Occipital lobe (tissue), 3 donors: ENCODE measurements at places on chromosomes 5 and 9.

GRCh38 chr5:55402199-55402598 lies 94.4 kb downstream of the MTREX start:
- DNase-seq = no peak

GRCh38 chr5:171226096-171226754 lies 82.8 kb upstream of the TLX3 start:
- no peak for DNase-seq

GRCh38 chr5:116740771-116741170 lies 166.1 kb upstream of the SEMA6A start:
- no peak for DNase-seq

DNA sequence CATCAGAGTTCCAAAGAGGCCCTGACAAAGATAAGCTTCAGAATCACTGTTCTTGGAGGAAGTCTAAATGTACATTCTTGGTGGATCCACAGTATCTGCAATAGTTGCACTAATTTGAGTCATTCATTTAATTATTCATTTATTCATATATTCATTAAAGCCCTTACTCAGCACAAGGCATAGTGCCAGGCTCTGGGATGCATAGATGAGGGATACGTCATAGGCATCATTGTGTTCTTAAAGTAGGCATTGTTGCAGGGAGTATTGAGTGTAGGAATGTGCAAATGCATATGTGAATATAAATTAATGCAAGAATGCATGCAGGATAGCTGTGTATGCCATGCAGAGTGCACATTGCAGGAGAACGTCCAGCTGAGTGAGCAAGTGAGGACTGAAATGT lies 100.7 kb downstream of the DRD1 start:
- DNase-seq = no peak

DNA sequence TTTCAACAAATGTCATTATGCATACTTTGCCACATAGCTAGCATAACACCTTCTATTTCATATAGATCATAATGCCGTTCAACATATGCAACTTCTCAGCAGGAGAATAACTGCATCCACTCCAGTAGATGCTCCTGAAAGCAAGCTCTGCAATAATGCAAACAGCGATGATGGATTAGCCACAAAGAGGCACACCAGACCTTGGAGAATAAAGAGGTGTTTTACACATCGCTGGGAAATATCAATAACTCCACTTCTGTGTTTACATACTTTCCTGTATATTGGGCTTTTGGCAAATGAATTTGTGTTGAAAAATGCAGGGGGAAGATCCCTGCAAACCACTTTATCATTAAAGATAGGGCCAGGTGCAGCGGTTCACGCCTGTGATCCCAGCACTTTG lies 271.5 kb upstream of the PANK3 start:
- no peak for DNase-seq

GRCh38 chr5:128304088-128304487 lies 220.5 kb downstream of the SLC12A2 start:
- no peak for DNase-seq

GRCh38 chr5:93150311-93151012 lies 430.6 kb downstream of the NR2F1-AS1 start:
- DNase-seq = no peak

DNA sequence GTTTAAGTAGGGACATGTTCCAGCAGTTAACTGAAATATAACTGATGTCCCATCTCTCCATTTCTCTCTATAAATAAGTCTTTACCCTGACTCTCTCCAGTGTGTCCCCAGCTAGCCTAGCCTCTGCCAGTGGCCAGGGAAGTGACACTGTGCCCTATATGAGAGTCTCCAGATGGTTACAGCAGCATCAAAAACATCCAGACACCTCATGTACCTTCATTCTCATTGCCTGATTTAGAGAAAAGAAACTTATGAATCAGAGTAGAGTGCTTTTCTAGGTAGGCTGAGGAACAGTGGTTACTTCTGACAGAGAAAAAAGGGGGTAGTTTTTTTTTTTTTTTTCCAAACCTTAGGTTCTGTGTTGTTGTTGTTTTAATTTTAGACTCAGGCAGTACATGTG lies 148.5 kb downstream of the GNAQ start:
- DNase-seq = no peak

DNA sequence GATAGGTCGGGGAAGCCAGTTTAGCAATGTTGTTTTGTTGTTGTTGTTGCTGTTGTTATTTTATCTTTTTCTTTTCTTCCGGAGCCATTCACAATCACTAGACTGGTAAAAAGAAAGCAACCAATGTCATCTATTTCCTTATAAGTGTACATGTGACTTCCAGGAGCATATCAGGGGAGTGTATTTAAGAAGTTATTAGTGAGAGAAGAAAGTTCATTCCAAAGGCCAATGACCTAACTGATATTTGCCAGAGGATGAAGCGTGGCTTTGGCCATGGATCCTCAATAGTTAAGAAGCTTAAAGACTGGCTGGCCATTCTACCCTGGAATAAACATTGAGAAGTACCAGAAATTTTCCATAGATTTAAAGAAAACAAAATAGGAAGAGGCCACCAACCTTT lies 341.4 kb upstream of the RFX3 start:
- DNase-seq = no peak

GRCh38 chr5:30498972-30499371 lies 694.5 kb upstream of the CDH6 start:
- no peak for DNase-seq

- no peak for DNase-seq
These were observed 32.1 kb upstream of the RICTOR start for GRCh38 chr5:39106322-39106721.

- no peak for DNase-seq
These were observed 36.1 kb upstream of the SSBP2 start for GRCh38 chr5:81786991-81787390.

DNA sequence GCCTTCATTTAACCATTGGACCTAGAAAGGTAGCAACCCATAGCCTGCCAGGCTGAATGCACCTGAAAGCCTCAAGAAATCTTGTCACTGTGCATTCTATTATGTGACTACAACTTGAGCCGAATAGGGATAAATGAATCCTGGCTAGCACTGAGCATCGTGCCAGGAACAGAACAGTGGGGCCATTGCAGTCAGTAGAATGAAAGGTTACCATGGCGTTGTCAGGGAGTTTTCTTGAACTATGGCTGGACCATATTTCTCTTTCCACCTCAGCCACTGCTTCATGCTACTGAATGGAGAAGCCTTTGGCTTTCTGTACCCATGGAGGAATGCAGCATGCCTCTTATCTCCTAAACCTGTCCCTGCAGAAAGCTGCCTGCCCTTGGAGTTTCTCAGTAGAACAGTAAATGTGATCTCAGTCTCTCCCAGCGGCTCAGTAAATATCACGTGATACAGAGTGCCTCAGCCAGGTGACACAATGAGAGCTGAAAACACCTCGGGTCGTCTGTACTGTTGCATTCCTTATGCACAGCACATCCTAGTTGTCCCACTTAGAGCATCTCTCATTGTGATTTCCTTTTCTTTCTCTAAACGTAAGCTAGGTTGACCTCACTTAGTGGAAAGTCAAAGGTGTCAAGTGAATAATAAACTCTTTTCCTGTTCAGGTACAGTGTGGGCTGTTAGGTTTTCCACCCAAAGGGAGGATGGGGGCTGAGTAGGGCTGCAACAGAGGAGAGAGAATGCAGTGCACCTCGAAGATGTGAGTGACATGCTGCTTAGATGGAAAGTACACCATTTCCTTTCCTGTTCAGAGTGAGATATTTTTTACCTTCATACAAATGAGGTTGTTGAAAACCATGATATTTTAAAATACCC lies 115.3 kb downstream of the MACIR start:
- DNase-seq = no peak

DNA sequence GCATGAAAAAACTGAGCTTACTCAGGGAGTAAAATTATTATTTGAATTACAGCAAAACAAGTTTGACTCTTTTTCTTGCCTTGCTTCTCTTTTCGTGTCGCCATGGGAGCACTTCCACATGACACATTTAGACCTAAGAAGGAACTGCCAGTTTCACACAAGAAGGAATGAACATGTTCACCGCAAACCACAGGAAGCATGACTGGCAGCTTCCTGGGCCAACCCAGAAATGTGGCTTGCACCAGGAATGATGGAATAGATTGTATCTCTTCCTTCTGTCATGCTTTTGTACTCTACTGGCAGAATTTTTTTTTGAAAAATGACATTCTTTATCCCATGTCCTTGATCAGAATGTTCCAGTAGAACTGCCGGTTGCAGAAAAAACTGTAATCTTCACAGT lies 32.9 kb upstream of the MAN2A1 start:
- DNase-seq = no peak

- no peak for DNase-seq
These were observed 234.9 kb downstream of the ENC1 start for GRCh38 chr5:74405593-74405992.

DNA sequence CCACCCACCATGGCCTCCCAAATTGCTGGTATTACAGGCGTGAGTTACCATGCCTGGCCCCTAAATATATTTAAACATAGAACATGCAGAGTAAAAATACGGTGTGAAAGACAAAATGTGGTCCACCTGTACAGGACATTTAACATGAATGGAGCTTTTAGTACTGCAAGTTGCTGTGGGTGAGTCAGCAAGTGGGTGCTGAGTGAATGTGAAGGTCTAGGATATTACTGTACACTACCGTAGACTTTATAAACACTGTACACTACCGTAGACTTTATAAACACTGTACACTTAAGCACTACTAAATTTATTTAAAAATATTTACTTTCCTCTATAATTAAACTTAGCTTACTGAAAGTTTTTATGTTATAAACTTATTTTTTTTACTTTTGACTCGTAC lies 317.8 kb downstream of the PRDM9 start:
- DNase-seq = no peak

GRCh38 chr5:171595801-171596231 lies 176.4 kb downstream of the FGF18 start:
- DNase-seq = no peak

GRCh38 chr5:133232011-133232410 lies 180.2 kb downstream of the HSPA4 start:
- no peak for DNase-seq

DNA sequence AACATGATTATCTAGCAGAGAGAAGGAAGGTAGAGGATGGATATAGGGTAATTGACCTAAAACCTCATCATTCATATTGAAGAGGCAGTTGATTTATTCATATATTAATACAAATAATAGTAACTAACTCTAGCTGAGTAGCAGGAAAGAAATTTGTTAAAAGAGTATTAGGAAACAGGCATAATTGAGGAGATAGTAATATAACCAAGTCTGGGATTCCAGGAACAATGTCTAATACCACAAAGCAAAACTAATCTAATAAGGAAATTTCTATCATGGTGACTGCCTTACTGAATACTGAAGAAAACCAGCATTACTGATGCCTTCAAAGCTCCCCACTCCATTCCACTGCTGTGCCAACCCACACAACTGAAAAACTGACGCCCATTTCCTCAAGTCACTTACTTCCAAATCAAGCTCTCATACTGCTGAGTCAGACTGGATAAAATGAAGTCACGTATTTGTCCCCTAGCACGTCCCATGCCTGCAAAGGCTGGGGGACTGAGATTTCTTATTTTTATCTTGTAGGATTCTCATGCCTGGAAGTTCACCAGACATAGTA lies 153.9 kb downstream of the SMC2 start:
- DNase-seq = no peak

- no peak for DNase-seq
These were observed 15.1 kb upstream of the CARTPT start for GRCh38 chr5:71703941-71704340.

GRCh38 chr5:179255527-179256327 lies 89.5 kb downstream of the ADAMTS2 start:
- no peak for DNase-seq

DNA sequence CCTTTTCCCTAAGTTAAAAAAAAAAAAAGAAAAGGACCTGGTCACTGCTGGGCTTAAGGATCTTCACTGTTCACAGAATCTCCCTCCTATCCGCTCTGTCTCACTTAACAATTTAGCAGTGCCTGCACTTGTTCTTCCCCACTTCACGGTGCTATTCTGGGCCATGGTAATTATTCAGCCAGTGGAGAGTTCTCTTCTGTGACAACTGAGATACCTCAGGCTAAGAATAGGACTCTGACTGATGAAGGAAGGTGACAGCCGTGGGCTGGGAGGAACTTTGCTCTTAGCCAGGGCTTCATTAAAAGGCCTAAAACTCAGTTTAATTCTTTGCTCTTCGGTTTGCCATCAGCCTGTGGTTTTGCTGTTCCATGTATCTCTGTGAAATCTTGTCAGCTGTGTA lies 51.9 kb upstream of the ENTREP1 start:
- no peak for DNase-seq

- no peak for DNase-seq
These were observed 305.1 kb upstream of the SGCD start for GRCh38 chr5:156021866-156022265.

DNA sequence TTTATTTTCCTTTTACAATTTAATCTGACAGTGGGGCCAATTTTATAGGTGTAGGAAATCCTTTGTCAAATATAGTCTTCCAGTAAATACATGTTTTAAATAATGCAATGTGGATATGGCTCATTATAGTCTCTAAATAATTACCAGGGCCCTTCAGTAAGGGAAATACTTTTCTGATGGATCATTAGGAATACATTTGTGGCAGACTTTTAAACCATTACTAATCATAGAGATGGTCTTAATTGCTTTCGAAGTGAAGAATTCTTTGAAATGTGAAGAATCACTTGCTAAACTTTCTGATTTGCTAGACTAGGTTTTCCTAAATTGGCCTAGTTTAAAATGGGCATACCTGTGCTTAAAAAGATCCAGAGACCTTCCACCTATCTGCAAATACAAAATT lies 105.6 kb upstream of the ELL2 start:
- no peak for DNase-seq

DNA sequence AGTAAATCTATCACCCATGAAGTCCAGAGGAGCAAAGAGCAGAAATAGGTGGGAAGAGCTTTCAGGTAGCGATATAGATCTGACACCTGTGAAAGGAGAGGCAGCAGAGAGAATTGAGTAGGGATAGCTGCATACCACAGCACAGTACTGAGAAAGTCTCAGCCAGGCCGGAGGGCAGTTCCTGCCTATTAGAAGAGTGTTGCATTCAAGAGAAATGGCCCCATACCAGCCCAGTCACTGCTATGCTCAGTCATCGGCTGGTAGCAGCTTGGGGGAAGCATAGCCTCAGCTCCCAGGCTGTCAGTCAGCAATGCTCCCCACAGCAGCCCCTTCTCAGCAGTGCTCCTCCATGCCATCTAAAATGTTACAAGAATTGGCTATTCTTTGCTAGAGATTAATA lies 285.1 kb upstream of the CDH6 start:
- no peak for DNase-seq

DNA sequence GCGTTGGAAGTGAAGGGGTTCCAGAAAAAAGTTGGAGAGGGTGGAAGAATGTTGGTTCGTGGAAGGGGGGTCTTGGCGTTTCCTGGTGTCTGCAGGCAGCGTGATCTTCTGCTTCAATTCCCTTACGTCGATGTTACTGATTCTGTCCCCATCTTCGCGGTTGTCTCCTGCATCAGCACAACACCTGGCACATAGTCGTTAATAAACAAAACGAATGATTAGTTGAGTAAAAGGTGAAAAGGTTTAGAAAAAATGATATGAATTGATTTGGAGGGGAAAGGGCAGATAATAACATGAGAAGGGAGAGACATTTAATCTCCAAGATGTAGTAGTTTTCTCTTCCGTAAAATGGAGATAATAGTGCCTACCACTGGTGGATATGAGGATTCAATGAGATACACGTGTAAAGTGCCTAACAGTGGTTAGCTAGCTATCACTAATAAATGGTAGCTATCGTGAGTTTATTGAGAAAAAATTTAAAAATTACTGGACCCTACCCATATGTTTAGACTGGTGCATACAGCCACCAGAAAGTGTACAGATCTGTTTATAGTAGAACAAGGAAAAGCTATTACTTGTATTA lies 556 bp downstream of the MTREX start:
- no peak for DNase-seq
